CD4-positive, alpha-beta memory T cell (primary cell): ENCODE measurements at places on chromosomes 12 and 14. TPM values are rescaled to one million over a fixed set of nuclear protein-coding genes. Genes with fewer than 3 reads are reported as not detected.

STXBP6 gene
- not detected for total RNA-seq

- no peak overlapping the region for H3K27ac ChIP-seq
- H3K4me3 ChIP-seq = no peak overlapping the region
- H3K27me3 ChIP-seq = no peaks in the 10 kb centered on the region
- peaks cover 21% of the 10 kb centered on the region for H3K4me1 ChIP-seq
- H3K36me3 ChIP-seq = no peaks in the 10 kb centered on the region
Measured at GRCh38 chr12:49540229-49541139, 1.7 kb downstream of the KCNH3 start.

OGFOD2 gene
- total RNA-seq = 46.6 TPM

- no peaks in the 10 kb centered on the region for H3K36me3 ChIP-seq
- no peak overlapping the region for H3K4me3 ChIP-seq
- no peak for DNase-seq
Measured at GRCh38 chr12:116324654-116325335, 47.3 kb upstream of the MED13L start.

DNA sequence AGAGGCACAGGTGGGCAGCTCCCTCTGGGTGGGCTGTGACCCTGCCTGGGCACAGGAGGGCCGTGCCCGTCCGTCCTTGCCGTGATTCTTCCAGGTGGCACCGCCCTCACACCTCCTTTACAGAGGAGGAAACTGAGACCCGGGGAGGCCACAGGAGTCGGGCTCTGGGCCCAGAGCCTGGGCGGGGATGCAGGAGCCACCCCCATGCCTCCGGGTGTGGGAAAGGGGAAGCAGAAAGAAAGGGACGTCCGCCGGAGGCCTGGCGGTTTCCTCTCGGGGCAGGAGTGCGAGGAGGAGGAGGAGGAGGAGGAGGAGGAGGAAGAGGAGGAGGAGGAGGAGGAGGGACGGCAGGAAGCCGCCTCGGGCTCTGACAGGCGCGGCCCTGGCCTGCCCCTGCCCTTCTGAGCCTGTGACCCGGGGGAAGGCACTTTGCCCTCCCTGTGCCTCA is 23.0 kb downstream of the SH2B3 start:
- H3K4me1 ChIP-seq = peaks cover 97% of the 10 kb centered on the region
- H3K27me3 ChIP-seq = no peaks in the 10 kb centered on the region
- no peak for DNase-seq
- H3K4me3 ChIP-seq = no peak overlapping the region
- peak overlapping the region; percentile 98 for H3K27ac ChIP-seq

ZBTB39 gene
- 10.8 TPM for total RNA-seq

GRCh38 chr12:3821441-3821840 is 51.8 kb downstream of the PARP11 start:
- H3K27ac ChIP-seq = no peak overlapping the region
- peaks cover 22% of the 10 kb centered on the region for H3K36me3 ChIP-seq
- H3K4me3 ChIP-seq = no peak overlapping the region
- no peak for DNase-seq
- H3K27me3 ChIP-seq = no peaks in the 10 kb centered on the region

NGDN gene
- 60.7 TPM for total RNA-seq

GRCh38 chr12:120741476-120742421 is 16.1 kb downstream of the ACADS start:
- no peaks in the 10 kb centered on the region for H3K36me3 ChIP-seq
- H3K27me3 ChIP-seq = no peaks in the 10 kb centered on the region
- H3K4me3 ChIP-seq = no peak overlapping the region
- H3K4me1 ChIP-seq = no peaks in the 10 kb centered on the region
- no peak overlapping the region for H3K27ac ChIP-seq
- no peak for DNase-seq

DNA sequence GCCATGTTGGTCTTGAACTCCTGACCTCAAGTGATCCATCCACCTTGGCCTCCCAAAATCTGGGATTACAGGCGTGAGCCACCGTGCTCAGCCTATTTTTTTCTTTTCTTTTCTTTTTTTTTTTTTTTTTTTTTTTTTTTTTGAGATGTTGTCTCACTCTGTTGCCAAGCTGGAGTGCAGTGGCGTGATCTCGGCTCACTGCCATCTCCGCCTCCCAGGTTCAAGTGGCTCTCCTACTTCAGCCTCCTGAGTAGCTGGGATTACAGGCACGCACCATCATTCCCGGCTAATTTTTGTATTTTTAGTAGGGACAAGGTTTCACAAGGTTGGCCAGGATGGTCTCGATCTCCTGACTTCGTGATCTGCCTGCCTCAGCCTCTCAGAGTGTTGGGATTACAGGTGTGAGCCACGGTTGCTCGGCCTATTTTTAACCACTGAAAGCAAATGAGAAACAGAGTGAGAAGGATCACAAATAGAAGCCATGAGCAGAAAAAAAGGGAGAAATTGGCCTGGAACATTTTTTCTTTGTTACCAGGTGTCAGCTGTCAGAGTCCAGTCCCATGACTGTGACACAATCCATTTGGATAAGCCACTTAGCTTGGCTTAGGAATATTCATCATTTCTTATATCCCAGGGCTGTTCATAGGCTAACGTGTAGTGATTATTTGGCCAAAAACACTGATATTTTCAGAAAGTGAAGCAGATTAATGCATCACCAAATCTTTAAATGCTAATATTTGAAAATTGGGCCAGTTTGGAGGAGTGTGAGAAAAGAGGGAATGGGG is 7.9 kb upstream of the NFKBIA start:
- no peaks in the 10 kb centered on the region for H3K36me3 ChIP-seq
- H3K4me3 ChIP-seq = no peak overlapping the region
- no peaks in the 10 kb centered on the region for H3K27me3 ChIP-seq
- H3K4me1 ChIP-seq = peaks cover 36% of the 10 kb centered on the region
- DNase-seq = no peak

GRCh38 chr12:68479261-68479895 is 131.3 kb upstream of the RAP1B start:
- no peak for DNase-seq
- H3K36me3 ChIP-seq = no peaks in the 10 kb centered on the region
- no peak overlapping the region for H3K27ac ChIP-seq
- H3K4me1 ChIP-seq = peaks cover 28% of the 10 kb centered on the region

MYO1H gene
- not detected for total RNA-seq

- no peak overlapping the region for H3K27ac ChIP-seq
- H3K36me3 ChIP-seq = no peaks in the 10 kb centered on the region
- H3K4me1 ChIP-seq = peaks cover 18% of the 10 kb centered on the region
- DNase-seq = peak; percentile 26
- H3K27me3 ChIP-seq = peaks cover 13% of the 10 kb centered on the region
Measured at GRCh38 chr12:6697584-6698351, 2.8 kb downstream of the PIANP start.

DEGS2 gene
- 0.14 TPM for total RNA-seq

ATN1 gene
- 32.2 TPM for total RNA-seq

GRCh38 chr12:95731519-95731958 is 59.0 kb downstream of the NTN4 start:
- no peaks in the 10 kb centered on the region for H3K4me1 ChIP-seq
- H3K4me3 ChIP-seq = no peak overlapping the region
- no peak for DNase-seq
- H3K36me3 ChIP-seq = no peaks in the 10 kb centered on the region

FOXN4 gene
- total RNA-seq = not detected

DNA sequence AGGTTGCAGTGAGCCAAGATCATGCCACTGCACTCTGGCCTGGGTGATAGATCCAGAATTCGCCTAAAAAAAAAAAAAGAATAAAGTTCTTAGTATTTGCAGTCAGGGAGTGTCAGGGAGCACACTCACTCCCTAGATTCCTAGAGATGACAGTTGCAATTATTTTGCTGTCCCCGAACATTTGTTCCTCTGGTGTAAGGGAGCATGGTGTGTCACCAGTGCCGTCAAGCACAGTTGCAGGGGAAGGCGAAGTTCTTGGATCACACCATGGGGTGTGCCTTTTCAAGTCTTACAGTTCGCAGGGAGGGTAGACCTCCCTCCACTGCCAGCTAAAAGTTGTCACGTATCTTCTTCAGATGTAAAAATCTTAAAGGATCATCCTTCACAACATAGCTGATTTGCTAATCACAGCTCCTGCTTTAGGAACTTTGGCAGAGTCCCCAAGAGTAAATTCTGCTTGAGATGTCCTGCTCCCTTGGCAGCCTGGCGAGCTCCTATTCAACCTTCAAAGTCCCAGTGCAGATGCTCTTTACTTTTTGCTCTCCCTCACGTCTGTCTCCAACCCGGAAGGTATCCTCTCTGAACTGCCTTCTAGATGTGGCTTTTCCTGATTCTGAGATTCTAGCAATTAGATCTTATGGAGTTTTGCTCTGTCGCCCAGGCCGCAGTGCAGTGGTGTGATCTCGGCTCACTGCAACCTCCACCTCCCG is 11.3 kb downstream of the ACACB start:
- DNase-seq = no peak
- no peak overlapping the region for H3K4me3 ChIP-seq
- H3K4me1 ChIP-seq = no peaks in the 10 kb centered on the region
- no peak overlapping the region for H3K27ac ChIP-seq
- no peaks in the 10 kb centered on the region for H3K27me3 ChIP-seq

GRCh38 chr14:40494483-40494882 is 1062.2 kb upstream of the FBXO33 start:
- DNase-seq = no peak
- no peak overlapping the region for H3K27ac ChIP-seq
- H3K4me1 ChIP-seq = no peaks in the 10 kb centered on the region
- H3K36me3 ChIP-seq = no peaks in the 10 kb centered on the region
- H3K27me3 ChIP-seq = no peaks in the 10 kb centered on the region
- no peak overlapping the region for H3K4me3 ChIP-seq

DNA sequence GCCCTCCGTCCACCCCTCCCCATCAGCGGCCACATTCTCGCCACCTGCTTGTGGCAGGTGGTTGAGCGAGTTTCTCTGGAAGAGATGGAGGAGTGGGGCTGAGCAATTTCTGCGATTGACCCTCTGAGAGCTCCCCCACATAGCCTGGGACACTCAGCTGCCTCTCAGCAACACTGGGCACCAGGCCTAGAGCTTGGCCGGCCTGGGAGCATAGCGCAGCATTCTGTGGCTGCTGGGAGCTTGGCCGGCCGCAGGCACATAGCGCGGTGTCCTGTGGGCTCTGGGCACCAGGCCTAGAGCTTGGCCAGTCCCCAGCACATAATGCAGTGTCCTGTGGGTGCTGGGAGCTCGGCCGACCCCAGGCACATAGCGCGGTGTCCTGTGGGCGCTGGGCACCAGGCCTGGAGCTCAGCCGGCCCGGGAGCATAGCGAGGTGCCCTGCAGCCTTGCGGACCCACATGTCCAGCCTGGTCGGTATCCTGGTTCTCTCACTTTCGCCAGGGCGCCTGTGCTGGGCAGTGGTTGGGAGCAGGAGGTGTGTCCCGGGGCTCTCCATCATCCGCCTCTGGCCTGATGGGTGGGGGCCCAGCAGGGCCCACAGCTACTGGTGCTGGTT is 43.8 kb downstream of the LRCOL1 start:
- H3K4me1 ChIP-seq = no peaks in the 10 kb centered on the region
- no peak for DNase-seq
- no peaks in the 10 kb centered on the region for H3K36me3 ChIP-seq
- no peaks in the 10 kb centered on the region for H3K27me3 ChIP-seq
- no peak overlapping the region for H3K4me3 ChIP-seq

LAG3 gene
- 3.8 TPM for total RNA-seq

DNA sequence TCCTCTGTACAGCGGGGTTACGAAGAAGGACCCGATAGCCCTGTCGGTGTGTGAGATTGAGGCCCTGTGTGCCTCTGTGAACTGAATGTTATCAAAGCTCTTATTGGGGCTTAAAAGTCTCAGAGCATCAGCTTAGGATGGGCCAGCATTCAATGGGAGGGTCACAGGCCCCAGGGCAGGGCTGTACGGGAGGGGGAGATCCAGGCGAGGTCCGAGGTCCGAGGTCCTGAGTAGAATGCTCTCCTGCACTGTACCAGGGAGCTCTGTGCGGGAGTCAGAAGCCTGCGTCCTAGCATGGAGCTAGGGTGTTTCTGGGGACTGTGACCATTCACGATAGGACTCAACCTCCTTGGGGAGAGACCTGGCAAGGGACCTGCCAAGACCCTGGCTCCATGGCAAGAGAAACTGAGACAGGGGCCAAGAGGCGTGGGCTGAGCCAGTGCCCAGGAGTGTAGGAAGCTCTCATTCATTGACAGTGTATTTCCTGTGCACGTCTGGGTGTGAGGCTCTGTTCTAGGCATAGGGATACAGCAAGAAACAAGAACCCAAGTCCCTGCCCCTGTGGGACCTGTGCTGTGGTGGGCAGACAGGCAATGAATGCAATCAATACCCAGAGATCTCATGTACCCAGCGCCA is 12.0 kb upstream of the FAM181A start:
- no peaks in the 10 kb centered on the region for H3K36me3 ChIP-seq
- H3K27ac ChIP-seq = no peak overlapping the region
- H3K4me1 ChIP-seq = no peaks in the 10 kb centered on the region
- H3K27me3 ChIP-seq = no peaks in the 10 kb centered on the region
- H3K4me3 ChIP-seq = no peak overlapping the region

- DNase-seq = no peak
- H3K27me3 ChIP-seq = no peaks in the 10 kb centered on the region
- H3K27ac ChIP-seq = no peak overlapping the region
Measured at GRCh38 chr12:19909418-19909817, 458.9 kb upstream of the PDE3A start.

RESF1 gene
- total RNA-seq = 545 TPM

INHBC gene
- not detected for total RNA-seq

KRT82 gene
- total RNA-seq = not detected

TAS2R30 gene
- 2.9 TPM for total RNA-seq

DNA sequence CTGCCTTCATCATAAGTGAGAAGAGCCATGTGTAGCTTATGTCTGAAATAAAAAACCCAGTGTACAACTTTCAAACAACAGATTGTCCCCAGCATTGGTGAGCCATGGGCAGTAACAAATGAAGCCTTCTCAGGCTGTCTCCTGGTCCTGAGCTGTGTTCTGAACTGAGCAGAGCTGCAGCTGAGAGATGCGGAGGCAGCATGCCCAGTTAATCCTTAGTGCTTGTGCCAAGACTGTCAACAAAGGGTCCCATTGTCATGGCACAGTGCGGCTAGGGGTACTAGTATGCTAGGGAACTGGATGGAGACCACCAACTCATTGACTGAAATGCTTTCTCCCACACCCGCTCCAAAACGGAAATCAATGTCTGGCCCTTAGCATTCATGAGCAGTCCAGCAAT is 154.3 kb downstream of the RMST start:
- H3K27me3 ChIP-seq = no peaks in the 10 kb centered on the region
- no peak overlapping the region for H3K27ac ChIP-seq
- no peaks in the 10 kb centered on the region for H3K36me3 ChIP-seq
- no peaks in the 10 kb centered on the region for H3K4me1 ChIP-seq

GRCh38 chr12:108833355-108833733 is 24.0 kb downstream of the SSH1 start:
- peaks cover 16% of the 10 kb centered on the region for H3K4me1 ChIP-seq
- H3K27ac ChIP-seq = no peak overlapping the region
- H3K4me3 ChIP-seq = no peak overlapping the region
- DNase-seq = no peak
- peaks cover 16% of the 10 kb centered on the region for H3K36me3 ChIP-seq

DNA sequence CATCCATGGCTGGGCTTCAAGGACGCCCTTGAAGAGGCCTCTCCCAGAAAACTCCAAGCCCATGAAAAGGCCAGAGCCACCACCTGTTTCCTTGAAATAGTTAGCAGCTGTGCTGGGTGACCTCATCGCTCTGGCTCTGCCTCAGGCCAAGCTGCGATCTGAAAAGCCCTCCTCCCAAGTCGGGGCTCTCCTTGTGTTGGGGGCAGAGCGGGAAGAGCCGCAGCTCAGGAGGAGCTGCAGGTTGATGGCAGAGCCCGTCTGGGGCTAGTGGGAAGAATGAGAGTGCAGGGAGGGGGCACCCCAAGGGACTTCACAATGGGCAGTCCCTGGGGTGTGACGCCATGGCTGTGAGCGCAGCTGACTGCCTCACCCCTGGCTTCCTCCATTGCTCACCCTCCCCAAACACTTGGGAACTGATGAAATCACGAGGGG is 50.0 kb upstream of the STON2 start:
- no peak overlapping the region for H3K4me3 ChIP-seq
- no peaks in the 10 kb centered on the region for H3K4me1 ChIP-seq
- H3K27me3 ChIP-seq = no peaks in the 10 kb centered on the region
- no peak overlapping the region for H3K27ac ChIP-seq
